ENCODE measurements at places on chromosomes 2 and 18.
A peak's percentile ranks its signal among the peaks of the same experiment; 100 is the strongest.

DNA sequence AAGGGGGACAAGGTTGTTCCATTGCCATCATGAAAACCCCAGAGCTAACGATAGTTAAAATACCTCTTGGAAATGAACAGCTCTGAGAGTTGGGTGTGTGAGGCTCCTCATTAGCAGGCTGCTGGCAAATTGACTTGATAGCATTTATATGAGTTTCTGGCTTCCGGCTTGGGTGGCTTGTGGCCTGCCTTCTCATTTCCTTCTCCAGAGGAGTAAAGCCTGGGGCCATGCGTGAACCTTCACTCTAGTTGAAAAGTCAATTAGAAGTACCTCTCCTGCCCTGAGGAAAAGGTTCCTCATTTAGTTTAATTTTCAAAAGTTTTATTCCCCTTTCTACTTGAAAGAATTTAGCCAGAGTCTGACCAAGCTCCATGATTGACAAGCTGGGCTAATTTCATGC is 67.1 kb downstream of the MGAT5 start:
- DNase-seq = no peak

DNA sequence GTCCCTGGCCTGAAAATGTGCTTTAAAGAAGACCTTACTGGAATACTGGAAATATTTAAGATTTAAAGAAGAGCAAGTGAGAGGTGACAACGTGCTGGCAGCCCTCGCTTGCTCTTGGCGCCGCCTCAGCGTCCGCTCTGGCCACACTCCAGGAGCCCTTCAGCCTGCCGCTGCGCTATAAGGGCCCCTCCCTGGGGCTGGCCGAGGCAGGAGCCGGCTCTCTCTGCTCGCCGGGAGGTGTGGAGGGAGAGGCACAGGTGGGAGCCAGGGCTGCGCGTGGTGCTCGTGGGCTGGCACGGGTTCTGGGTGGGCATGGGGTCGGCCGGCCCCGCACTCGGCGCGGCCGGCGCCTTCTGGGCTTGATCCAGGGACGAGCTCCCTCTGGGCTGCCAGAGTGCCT is 2.9 kb upstream of the COQ10B start:
- DNase-seq = no peak

- no peak for DNase-seq
Observed at GRCh38 chr2:216021768-216022565, 8.6 kb upstream of the MREG start.

DNA sequence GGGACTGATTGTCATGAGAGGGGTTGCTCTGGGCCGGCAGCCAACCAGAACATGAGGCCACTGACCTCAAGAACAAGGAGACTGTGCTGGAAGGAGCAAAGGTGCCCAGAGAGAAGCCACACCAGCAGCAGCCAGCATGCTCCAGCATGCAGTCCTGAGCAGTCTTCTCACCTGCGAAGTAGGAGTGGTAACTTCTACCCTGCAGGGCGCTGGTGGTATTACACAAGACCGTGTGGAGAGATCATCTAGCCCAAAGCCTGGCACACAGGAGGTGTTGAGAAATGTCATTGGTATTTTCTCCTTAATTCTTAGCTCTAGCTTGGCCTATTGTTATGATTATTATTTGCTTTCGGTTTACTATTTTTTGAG is 132.7 kb downstream of the TSN start:
- no peak for DNase-seq

DNA sequence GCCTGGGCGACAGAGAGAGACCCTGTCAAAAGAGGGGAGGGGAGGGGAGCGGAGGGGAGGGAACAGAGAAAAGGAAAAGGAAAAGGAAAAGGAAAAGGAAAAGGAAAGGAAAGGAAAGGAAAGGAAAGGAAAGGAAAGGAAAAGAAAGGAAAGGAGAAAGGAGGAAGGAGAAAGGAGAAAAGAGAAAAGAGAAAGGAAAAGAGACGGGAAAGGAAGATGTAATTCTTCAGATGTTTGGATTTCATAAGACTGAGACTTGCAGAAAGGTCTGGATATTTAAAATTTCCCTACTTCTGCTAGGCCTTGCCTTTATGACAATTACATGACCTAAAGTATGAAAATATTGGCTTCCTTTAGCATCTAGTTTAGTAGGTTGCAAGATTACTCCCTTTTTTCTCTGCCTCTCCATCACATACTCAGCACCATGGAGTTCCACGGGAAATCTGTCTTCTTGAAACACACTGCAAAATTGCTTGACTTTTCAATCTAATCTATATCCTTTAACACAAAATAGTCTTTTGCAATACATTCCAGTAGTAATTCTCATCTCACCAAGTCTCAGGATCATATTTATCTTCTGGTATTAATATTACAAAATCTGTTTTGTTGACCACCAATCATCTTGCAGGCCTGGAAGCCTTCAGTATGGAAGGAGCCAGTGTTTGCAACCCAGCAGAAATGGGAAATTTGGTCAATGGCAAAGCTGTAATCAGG is 383.5 kb downstream of the ZEB2 start:
- peak; percentile 43 for DNase-seq

GRCh38 chr2:15923597-15923996 is 16.8 kb upstream of the MYCN start:
- DNase-seq = no peak

GRCh38 chr2:179444056-179444455 is 179.4 kb upstream of the SESTD1 start:
- DNase-seq = peak; percentile 43

- peak; percentile 92 for DNase-seq
Observed at GRCh38 chr2:196331143-196331542, 159.8 kb upstream of the STK17B start.

GRCh38 chr2:23803264-23803964 is 123.5 kb downstream of the ATAD2B start:
- peak; percentile 78 for DNase-seq

GRCh38 chr2:236682651-236683422 is 113.2 kb downstream of the ACKR3 start:
- no peak for DNase-seq

DNA sequence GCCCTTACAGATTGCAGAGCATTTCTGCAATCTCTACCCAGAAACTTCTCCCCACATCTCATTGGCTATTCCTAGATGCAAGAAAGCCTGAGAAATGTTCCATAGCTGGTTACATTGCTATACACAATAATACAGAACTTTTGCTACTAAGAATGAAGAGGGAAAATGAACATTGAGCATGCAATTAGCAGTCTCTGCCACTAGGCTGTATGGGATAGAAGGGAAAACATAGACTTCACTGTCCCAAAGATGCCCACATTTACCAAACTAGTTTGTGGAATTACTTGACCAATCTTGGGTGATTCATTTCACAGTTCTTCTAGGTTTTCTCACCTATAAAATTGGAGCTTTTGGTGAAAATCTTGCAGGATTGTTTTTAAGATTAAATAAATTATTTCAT is 265.7 kb upstream of the NT5C1B start:
- DNase-seq = peak; percentile 28

GRCh38 chr2:229974266-229974665 is 52.0 kb downstream of the FBXO36 start:
- DNase-seq = peak; percentile 74

DNA sequence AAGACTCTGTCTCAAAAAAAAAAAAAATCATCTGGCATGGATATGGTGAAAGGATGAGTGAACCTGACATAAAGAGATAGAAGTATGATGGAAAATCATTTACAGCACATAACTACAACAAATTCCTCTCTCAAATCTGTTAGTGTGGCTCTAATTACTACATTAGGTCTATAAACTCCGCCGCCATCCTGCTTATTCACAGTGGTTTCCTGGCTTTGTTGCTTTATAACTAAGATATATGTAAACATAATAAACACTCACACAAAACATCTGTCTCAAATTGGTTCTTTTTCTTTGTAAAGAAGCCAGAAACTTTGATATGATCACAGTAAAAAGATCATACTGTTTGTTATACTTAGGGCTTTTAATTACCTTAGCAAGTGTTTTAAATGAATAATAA is 412.6 kb upstream of the FAM98A start:
- DNase-seq = no peak

DNA sequence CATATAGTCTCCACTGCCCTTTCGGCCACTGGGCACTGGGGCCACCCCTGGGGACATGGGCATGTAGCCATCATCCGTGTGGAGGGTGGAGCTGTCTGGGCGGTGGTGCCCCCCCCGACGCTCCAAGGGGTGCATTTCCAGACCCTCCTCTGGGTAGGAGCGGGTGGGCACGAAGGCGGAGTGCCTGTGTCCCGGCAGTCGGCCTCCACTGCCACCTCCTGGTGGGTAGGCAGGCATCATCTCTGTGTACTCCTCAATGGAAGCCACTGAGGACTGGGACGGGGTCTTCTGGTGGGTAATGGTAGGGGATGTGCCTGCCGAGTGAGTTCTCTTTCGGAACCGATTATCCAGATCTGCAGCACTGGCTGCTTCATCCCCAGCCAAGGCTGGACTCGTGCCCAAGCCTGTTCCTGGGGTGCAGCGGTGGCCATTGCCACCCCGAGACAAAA is 2.8 kb downstream of the IRS1 start:
- no peak for DNase-seq

DNA sequence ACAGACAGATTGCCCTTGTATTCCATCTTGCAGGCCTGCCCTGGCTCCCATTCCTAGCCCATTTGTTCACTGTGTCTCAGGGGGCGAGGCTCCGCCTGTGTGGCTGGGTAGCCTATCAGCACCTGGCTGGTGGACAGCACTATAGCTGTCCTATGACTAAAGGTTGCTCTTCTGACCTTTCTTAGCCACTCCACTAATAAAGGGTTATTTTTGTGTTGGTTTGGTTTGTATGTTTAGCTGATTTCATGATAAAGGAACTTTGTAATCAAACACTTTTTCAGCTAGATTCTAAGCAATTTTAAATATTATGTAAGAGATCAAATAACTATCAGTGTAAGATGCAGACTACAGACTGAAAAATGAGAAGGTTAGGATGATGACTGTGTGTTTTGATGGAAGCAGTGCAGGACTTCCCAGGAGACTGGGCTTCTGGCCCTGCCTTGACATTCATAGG is 72.2 kb downstream of the CRIM1 start:
- DNase-seq = peak; percentile 76

DNA sequence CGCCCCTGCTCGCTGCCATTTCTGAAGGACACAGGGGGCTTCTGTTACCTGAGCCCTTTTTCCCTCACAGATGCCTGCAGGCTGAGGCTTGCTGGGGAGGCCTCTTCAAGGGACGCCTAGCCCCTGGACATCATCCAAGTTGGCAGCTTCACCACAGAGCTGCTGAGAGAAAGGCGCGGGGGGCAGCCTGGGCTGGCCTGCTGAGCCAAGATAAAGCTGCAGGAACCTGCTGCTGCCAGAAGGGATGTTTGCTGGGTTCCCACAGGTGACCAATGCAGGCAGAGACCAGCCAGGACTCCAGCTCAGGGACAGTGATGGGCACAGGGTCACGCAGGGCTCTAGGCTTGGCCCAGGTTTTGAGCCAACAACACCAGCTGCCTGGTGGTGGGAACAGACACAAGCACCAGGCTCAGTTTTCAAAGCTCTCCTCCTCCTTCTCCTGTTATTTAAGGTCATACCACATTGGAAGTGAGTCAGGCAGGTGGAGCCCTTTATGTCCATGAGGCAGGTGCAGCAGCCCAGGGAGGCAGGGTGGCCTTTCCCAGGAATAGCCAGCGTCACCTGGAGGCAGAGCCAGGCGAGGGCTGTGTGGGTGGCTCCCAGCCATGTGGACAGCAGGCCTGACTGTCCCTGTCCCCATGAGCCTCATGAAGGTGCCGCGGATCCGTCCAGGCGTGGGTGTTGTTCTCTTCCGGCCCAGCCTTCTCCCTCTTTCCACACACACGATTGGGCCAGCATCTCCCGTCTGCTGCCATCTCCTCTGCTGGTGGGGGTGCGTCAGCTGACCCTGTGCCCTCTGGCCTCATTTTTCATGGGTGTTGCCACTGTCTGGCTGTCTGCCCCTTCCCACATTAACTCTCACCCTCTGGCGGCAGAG is 515.5 kb upstream of the MYT1L start:
- no peak for DNase-seq

- DNase-seq = no peak
Observed at GRCh38 chr2:41768310-41768709, 279.5 kb upstream of the PKDCC start.

- no peak for DNase-seq
Observed at GRCh38 chr2:118858485-118859156, 11.2 kb upstream of the EN1 start.

DNA sequence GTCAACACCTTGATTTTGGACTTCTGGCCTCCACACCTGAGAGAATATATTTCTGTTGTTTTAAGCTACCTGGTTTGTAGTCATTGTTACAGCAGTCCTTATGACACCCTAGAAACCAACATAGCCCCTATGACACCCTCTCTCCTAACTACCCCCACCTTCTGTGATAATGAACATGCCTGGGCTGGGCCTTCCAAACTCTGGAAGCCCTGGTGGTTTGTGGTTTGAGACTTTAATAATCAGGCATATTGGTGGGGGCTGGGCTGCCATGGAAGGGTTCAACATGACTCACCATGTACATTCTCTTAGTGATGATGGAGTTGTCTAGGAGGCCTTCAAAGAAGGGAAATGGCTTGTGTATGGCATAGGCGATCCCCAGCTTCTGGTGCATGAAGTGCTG is 3.3 kb downstream of the SP110 start:
- DNase-seq = no peak

DNA sequence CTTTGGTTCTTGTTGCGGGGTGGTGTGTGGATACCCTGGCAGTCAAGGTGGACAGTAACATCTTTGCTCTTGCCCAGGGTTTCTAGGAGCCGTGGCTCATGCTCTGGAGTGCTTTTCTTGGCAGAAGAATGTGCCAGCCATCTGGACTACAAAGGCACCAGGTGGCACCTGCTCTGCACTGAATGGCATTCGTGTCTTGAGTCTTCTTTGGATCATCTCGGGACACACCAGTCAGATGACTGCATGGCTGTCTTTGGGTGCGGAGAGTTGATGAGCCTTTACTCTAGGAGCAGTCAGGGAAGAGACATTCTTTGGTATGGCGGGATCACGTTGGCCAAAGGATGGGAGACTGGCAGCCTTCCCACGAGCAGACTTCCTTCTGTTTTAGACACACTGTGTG is 104.1 kb upstream of the SEC11C start:
- DNase-seq = no peak

DNA sequence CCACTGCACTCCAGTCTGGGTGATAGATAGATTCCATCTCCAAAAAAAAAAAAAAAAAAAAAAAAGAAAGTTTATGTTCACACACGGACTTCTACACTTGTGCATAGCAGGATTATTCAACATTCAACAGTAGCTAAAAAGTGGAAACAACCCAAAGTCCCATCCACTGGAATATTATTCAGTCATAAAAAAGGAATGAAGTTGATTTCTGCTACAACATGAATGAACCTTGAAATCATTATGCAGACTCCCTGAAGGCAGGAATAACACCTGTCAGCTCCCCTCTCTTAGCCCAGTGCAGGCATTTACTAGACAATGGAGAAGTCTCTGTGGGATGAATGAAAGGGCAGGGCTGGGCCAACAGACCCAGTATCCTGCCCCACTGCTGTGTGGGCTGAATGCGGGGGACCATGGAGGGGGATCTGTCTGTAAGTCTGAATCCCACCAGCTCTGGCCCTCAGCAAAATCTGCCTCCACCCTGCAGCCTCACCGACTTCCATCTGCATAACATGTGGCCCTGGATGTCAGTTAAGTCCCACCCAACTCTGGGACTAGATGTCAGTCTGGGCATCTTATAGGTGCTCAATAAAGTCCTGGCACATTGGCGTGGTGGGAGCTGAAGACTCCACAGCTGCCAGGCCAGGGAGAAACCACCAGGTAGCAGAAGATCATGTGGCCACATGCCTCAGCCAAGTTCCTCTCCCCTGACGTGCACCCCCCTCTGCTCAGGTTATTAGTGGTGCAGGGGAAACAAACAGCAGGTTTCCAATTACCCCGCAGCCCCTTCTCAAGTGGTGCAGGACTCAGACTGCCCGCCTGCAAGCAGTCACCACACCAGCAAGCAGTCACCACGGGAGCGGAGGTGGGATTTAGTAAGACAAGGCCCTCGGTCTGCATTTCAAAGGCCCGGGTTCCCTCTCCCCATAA is 8.9 kb downstream of the ZFP36L2 start:
- DNase-seq = no peak

Measured in iris pigment epithelial cell (primary cell).